MM.1S (cell line): ENCODE measurements at places on chromosomes 16 and 17.

DNA sequence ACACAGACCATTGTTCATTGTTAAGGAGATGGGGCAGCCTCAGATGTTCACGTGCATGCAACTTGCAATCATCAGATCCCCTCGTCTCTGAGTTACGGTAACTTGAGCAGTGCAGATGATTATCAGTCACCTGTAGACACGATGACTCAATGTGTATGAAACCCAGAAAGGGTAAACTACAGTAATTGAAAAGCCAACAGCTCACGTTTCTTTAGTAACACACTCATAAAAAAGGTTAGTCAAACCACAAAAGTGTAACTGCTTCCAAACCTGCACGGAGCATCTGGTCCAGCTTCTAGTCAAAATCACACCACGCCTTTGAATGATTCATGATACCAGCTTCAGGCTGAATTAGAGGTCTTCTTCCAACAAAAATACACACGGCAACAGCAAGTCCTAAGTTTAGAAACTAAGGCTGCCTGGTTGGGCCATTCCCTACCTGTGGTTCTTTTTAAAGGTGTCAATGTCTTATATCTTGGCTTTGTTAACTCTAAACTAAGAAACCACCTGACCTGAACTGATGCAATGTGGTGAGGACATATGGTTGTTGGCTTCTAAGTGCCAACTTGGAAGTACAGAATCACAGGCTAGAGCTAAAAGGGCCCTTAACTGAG, 32.3 kb downstream of the GRB7 start:
- peak; percentile 76 for DNase-seq

GRCh38 chr17:82866590-82867191, 26.9 kb upstream of the ZNF750 start:
- no peak for DNase-seq

GRCh38 chr16:27474921-27475320, 72.9 kb downstream of the IL21R start:
- no peak for DNase-seq

DNA sequence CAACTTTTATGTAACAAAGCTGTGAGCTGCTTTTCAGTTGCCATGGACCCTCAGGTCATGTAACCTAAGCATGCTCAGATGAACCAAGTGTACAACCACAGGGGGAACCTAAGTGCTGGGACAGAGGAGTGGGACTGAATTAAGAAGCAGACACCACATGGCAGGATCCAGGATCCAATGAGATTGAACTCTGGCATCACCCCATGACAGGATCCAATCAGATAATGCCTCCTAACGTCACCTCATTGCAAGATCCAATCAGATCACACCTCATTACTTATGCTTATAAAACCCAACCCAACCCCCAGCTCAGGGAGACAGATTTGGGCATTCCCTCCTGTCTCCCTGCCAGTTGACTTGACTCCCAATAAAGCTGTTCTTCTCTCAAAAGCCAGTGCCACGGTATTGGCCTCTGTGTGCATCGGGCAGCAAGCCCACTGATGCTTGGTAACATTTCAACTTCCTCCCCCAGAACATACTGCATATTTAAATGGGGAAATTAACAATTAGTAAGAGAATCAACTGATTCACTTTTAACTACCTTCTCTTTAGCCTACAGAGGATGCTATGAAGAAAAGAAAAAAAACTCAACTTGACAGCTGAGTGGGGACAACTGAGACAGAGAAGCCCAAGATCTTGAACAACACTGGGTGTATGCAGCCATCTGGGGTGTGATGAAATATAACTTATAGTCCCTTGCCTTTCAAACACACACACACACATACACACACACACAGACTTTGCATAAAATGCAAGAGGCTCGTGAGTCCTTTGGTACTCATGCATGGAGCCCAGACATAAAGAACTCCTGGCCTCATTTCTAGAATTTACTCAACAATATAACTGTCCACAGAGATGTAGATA, 148.4 kb downstream of the SLC39A11 start:
- no peak for DNase-seq

- DNase-seq, result no peak
These were observed 20.7 kb downstream of the CD7 start for GRCh38 chr17:82296511-82297279.

- peak; percentile 79 for DNase-seq
These were observed 73.4 kb downstream of the HELZ start for GRCh38 chr17:67171560-67171959.

- DNase-seq, result no peak
These were observed 18.4 kb upstream of the CIBAR2 start for GRCh38 chr16:85130705-85131028.

GRCh38 chr17:77558846-77559626, 399.5 kb upstream of the TNRC6C start:
- DNase-seq, result no peak

- no peak for DNase-seq
These were observed 22.0 kb downstream of the GOSR2 start for GRCh38 chr17:46944931-46945330.

DNA sequence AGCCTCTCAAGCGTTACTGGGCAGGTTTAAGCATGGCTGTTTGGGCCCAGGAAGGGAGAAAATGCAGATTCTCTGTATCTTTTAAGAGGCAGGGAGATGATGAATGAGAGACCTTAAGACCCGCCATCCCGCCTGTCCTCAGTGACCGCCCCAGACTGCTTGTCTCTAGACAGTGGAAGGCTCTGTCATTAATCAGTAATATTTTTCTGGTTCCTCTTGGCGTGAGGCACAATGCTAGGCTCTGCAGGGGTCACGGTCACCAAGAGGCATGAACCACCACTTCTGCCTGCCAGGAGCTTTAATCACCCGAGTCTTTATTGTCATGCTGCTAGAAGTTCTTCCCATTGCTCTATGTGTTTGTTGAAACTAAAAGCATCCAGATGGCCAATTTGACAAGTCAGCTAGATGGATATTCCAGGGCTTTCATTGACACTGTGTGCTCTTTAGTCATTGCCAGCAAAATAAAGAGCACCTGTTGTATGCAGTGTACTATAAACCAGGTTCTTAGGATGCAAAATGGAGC, 3.2 kb downstream of the SLC6A2 start:
- DNase-seq, result no peak

DNA sequence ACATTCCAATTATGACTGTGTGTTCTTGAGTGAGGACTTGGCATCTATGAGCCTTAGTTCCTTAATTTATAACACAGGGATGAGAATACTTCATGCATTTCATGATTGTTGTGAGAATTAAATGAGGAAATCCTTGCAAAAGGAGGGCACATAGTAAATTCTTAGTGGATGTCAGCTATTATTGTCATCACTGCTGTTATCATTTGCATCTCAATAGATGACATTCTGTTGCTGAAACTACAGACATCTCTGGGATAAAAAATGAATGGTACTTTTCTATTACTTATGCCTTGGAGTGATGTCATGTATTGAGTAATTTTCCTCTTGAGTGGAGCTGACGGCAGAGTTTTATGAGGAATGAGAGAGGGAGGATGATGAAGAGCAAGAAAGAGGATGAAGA, 184.4 kb upstream of the CDH11 start:
- DNase-seq, result no peak

DNA sequence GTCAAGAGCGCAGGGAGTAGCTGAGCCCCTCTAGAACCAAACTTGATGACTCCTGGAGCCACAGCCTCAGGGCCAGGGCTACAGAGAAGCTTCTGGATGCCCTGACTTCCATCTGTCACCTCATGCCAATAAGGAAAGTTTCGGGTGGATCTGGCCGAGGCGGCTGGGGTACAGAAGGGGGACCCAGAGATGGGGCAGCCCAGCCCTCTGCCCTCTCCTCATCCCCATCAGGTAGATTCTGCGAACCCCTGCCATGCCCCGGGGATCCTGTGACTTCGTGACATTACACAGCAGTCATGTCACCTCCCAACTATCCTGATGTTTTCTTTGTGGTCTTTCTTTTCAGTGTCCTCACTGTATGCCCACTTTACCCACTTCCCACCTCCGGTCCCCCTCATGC, 114.4 kb downstream of the CCDC182 start:
- no peak for DNase-seq

GRCh38 chr17:74163271-74163821, 40.1 kb upstream of the RPL38 start:
- DNase-seq, result no peak

DNA sequence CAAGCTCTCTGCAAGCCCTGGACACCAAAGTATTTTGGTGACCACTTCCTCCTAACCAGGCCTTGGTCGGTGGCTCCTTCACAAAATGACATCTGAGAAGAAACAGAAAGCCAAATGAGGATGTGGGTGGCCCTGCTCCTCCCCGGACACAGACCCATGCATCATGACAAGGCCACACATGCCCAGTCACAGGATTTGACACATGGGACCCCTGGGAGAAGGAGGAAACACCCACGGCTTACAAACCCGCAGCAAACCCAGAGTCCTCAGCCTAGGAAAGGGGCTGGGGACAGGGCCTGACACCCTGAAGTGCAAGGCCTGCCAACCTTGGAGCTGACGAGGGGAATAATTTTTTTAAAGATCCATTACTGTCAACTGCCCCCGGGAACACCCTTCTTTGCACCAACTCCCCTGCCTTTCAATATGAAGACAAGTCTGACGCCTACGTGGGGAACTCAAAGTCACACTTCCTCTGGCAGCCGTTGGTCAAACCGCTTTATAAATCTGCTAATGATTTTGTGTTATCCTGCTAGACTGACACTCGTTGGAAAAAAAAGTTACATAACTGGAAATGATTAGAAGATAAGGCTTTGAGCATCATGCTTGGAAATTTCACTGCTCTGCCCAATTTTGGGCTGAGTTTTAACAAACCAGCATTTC, 41.3 kb downstream of the GAS7 start:
- DNase-seq, result no peak

- DNase-seq, result no peak
These were observed 44.1 kb upstream of the ACSF3 start for GRCh38 chr16:89049484-89050118.

DNA sequence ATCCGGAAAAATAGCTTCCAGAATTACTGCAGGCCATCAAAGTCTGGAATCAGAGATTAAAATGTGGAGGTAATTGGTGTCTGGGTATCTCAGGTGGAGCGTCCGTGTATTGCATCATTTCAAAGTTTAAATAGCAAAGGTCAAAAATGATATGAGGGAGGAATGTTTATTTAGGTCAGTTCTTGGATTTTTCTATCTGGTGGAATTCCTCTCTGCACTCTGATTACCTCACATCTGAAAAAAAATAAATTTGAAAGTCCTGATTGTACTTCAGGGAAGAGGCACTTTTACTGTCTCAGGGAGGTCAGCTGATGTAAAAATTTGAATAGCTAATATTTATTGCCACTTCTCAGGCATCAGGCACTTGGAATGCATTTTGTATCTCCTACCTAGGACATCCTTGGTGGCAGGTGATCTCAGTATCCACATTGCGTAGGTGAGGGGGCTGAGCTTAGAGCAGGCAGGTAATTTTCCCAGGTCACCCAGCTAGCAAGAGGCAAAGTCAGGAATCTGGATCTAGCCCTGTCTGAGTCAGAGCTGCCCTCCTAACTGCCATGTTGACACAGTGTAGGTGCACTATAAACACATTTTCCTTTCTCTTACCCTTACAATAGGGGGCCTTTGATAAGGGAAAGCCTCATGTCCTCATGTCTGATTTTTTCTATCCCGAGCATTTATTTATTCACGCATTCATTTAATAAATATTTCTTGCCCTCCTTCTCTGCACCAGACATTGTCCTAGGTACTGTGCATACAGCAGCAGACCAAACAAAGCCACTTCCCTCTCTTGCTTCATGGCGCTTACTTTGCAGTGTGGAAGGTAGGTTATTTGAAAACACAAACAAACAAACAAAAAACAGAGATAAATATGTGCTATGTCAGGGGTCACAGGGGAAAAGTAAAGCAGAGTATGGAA, 454.3 kb downstream of the HAPSTR1 start:
- no peak for DNase-seq

GRCh38 chr17:12599186-12599920, 66.3 kb upstream of the MYOCD start:
- DNase-seq, result no peak

GRCh38 chr16:11611871-11612664, 25.3 kb upstream of the LITAF start:
- peak; percentile 44 for DNase-seq

DNA sequence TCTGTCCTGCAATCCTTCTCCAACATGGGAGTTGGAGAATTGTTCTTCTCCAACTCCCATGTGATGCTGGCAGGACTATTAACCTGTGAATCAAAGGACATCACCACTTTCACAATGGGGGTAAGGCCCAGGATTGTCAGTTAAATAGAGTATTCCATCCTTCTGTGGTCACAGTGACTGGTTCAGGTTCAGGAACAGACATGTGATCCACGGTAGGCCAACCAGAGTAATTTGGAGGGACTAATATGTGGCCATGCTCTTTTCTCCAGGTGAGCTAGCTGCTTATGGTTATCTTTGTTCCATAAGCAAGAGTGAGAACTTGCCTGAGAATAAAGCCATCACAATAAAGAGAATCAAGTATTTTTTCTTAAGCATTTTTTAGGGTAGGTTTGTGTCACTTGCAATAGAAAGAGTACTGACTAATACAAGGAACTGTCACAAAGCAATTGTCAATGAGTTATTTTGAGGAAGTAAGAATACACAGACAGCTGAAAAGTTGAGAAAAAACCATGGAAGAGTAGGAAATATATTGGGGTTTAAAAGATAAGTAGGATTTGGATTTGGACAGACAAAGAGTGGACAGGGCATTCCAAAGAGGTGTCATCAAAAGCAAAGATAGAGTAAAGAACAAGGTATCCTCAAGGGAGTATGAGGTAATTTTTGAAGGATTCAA, 63.4 kb downstream of the BRIP1 start:
- DNase-seq, result no peak

- DNase-seq, result peak; percentile 90
These were observed 10.2 kb upstream of the EEF2K start for GRCh38 chr16:22195695-22196558.

DNA sequence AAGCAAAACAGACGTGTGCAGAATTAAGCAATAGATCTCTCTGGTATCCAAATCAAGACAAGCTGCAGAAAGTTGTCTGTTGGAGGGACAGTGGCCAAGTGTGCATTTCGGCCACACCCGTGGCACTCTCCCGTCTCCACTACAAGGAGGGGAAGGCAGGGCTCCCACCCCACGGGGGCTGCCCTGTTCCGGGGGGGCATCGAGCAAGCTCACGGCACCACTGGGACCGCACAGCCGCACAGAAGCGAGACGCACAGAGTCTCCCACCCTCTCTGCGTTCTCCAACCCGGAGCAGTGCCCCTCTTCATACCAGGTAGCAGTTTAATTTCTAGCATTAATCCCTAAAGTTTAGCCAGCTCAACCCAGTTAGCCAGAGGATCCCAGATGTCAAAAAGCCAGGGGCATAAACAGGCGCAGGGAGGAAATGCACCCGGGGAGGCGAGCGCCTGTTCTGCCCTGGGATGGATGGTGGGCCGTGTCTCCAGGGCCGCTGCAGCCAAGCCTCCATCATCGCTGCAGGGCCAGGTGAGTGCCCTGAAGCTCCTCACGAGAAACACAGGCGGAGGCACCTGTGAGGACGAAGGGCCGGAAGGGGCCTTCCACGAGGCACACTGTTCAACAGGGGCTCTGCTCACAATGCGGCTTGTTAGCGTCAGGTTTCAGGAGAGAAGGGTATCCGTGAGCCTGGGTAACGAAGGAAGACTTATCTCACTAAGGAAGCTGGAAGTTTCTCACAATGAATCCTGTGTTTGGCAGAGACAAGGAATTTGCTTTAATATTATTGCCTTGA, 42.1 kb upstream of the METRNL start:
- DNase-seq, result no peak

DNA sequence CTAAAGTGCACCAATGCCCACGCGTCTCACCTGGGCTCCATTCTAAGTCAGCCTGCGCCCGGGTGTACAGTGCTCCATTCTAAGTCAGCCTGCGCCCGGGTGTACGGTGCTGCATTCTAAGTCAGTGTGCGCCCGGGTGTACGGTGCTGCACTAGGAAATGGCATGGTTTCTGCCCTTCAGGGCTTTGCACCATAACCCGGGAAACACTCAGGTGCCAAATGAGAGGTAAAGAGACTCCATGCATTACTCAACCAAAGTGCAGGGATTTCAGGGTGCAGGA, 29.2 kb upstream of the FASN start:
- no peak for DNase-seq
